Stimulated activated CD4-positive, alpha-beta T cell treated with anti-CD3 and anti-CD28 coated beads, Interleukin-2, amount 100 ng/mL, for 4 hours (primary cell): ENCODE measurements at places on chromosomes 4 and X.

DNA sequence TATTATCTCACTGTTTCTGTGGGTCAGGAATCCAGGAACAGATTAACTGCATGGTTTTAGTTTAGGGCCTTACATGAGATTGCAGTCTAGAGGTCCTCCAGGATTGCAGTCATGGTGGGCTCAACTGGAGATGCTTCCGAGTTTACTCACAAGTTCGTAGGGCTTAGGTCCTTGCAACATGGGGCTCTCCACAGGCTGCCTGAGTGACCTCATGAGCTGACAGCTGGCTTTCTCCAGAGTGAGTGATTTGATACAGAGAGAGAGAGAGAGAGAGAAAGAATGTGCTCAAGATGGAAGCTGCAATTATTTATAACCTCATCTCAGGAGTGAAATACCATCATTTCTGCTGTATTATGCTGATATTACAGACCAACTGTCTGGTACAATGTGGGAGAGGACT is 168.9 kb downstream of the GPAT3 start:
- DNase-seq, result no peak

GRCh38 chrX:43218198-43218597 is 437.9 kb upstream of the MAOA start:
- DNase-seq, result no peak

DNA sequence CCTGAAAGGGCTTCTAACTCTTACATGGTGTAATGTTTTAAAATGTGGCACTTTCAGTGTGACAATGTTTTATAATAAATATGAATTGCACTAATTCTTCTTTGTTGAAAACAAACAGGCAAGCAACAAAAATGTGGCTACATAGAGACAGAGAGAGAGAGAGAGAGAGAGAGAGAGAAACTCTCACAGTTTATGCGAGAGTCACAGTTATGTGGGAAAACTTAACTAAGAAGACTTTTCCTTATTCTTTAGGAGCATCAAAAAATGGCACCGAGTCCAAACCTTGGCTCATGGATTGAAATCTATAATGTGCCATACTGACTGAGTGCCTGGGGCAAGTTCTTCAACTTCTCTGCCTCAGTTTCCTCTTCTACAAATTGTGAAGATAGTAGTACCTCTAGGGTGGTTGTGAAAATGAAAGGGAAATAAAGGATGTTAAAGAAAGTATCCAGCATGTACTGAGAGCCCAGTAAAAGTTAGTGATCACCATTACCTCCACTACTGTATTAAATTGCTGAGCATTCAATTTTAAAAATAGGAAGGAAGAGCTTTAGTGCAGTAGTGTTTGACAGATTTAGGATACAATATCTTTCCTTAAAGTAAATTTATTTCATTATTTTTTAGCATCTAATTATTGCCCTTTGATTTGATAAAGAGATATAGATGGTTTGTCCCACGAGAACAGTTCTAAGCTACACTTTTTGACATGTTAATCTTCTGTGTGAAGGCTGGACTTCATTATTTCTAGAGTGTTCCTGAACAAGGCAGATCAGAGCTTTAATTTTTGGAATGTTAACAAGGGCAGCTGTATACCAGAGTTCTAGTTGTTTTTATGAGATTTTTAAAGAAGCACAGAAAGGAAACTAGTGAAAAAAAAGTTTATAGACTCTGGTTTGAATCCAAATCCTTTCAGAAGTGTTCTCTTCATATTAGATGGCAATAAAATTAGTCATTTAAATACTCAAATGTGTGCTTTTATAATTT is 187.5 kb upstream of the ANK2 start:
- DNase-seq, result no peak

DNA sequence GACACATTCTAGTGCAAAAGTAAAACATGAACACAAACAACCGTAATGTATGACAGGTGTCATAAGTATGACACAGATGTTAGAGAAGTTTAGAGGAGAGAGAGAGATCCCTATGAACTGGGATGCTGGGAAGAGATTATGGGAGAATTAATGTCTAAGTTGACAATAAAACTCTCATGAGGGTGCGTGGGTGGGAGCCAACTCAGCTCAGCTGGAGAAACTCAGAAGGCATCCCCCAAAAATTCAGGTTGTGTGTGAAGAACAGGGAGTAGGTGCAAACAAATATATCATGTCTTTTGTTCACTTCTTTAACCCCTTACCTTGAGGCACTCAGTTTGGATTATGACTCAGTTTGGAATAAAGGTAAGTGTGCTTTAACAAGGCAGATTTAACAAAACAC is 484.1 kb downstream of the INPP4B start:
- DNase-seq, result no peak

DNA sequence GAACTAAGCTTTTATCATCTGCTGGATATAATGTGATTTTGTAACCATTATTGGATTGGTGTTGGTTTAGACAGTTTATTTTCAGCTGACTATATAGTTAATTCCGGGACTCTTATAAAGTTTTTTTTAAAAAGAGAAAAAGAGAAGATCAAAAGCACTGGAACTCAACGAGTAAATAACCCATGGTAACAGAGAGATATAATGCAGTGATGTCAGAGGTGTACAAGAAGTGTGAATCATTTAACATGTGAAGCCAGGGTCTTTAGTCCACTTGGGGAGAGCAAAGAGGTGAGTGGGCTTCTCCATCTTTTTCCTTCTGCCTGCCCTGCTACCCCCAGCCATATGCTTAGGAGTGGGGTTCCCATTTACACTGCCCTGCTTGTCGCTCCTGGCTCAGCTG is 3.2 kb downstream of the TMEM165 start:
- DNase-seq, result no peak
